Psoas muscle (tissue), 8 donors: ENCODE measurements at places on chromosomes 2 and 18.

DNA sequence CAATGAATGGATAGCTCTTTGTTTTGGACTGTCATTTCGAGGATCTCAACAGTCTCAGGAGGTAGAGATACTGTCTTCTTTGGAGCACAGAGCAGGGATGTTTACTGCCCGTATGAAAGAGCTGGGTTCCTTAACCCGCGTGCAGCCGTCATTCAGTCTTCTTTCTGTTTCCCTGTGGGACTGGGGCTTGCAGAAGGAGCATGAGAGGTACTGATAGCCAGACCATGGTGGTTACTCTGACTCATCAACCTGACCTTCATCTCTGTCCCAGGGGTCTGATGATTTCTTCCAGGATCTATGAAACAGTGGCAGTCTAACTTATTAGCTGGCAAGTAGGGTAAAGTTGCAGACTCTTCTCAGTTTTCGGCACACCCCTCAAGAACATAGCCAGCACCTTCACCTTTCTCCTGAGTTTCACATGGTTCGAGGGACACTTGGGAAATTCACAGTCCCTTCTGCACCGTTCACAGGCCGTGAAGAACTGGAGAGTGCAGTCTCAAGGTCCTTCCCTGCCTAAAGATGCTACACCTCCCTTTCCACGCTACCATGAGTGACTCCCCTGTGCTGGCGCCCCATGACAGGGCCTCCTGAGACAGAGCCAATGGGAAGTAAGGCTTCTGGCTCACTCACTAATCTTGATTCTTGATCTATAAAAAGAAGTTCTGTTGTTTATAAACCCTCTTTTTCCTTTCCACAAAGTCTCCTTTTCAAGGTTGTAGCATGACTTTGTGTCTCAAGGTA lies 226.2 kb downstream of the MC4R start:
- no peak for DNase-seq

DNA sequence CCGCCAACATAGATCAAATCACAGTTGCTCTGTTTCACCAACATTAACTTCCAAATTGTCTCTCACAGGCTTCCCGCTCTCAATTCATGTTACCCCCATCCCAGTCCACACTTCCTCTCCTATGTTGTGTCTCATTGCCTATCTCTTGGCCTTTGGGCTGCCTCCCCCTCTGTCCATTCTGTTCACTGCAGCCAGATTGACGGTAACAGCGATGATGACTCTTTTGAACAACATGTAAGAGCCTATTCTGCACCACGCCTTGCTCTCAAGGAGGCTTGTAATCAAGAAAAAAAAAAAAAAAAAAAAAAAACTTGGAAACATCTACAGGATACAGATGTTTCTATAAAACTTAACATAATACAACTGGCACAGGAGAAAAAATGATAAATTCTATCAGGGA lies 77.3 kb upstream of the RMDN2 start:
- no peak for DNase-seq

DNA sequence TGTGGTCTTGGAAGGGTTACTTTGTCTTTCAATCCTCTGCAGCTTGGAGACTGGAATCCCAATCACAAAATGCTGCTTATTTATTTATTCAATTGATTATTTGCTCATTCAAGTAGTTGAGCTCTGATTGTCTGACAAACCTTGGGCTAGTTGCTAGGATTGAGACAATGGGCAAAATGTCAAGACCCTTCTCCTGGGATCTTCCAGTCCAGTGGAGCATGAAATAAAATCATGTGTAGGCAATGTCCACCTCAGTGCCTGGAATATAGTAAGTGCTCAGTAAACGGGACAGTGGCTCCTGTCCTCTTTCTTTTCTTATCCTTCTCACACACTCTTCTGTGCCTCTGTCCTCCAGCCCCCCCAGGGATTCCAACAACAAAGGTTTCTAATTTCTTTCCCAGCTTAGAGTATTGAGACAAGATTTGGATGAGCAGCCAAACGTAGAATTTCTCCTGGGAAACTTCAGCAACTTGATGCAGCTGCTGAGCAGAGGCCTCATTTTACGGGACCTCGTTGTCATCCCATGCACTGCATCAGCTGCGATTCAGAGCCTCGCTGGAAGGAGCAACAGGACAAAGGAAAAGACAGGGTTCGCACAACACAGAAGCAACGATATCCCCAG lies 545.0 kb downstream of the SOX11 start:
- no peak for DNase-seq

GRCh38 chr2:101704816-101705578 lies 7.5 kb downstream of the MAP4K4 start:
- no peak for DNase-seq

- no peak for DNase-seq
These were observed 24.8 kb upstream of the TFCP2L1 start for GRCh38 chr2:121309801-121310200.

DNA sequence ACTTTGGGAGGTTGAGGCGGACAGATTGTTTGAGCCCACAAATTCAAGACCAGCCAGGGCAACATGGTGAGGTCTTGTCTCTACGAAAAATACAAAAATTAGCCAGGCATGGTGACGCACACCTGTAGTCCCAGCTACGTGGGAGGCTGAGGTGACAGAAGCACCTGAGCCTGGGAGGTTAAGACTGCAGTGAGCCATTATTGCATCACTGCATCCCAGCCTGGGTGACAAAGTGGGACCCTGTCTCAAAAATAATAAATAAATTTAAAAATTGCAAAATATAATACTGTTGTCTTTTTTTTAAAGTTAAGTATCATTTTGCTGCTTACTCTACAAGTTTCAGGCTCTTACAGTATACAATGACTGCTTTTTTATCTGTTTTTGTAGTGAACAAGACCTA lies 4.0 kb upstream of the ANKRD12 start:
- DNase-seq, result no peak

DNA sequence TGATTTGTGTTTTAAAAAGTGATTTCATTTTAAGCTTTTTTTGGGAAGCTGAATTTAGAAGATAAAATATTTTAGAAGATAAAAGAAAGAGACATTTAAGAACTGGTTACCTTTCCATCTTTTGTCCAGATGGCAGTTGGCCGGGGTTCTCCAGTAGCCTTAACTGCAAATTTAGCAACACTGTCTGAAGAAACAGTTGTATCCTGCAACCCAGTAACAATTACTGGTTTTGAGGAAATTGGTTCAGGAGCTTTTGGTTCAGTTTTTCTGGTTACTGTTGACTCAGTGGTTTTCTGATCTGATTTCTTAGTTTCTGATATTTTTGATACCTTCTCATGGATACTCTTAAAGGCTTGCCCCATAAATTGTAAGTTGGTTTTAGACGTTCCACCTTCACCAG lies 49.9 kb downstream of the PLEKHA3 start:
- no peak for DNase-seq

GRCh38 chr2:44542520-44542919 lies 180.8 kb downstream of the CAMKMT start:
- DNase-seq, result no peak

- no peak for DNase-seq
These were observed 505.7 kb upstream of the KLHL29 start for GRCh38 chr2:22879009-22879863.

DNA sequence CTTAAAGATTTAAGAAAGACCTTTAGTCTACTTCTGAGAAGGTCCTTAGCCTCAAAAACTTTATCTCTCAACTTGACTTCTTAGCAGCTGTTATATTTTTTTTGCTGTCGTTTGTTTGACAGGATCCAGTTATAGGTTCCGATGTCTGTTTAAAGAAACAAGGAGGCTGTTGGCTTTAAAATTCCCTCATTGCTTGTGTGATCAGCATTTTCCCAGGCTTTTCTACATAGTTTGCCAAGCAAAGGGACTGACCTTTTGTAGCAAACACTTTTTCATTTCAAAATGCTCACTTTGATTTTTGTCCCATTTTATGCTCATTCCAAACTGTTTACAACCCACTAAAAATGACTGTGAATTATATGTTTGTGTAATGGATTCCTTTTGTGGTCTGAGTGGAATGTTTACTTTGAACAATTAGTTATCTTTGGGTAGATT lies 394.9 kb downstream of the ARHGAP15 start:
- DNase-seq, result no peak

- no peak for DNase-seq
These were observed 17.0 kb upstream of the MPP4 start for GRCh38 chr2:201715459-201715858.

DNA sequence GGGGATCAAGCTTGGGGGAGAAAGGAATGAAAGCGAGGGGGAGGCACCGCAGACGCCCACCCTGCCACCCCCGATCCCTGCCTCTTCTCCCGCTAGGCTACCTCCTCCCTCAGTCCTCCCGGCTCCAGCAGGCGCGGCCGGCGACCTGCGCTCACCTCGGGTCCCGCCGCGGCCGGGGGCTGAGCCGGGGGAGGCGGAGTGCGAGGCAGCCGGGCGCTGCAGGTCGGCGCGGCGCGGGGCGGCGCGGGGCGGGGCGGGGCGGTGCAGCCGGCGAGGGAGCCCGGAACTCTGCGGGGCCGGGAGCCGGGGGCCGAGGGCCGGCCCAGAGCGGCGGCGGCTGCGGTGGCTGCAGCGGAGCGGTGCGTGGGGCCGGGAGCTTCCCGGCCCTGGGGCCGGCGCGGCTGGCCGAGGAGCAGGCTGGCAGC lies 477 bp downstream of the ACVR1 start:
- no peak for DNase-seq

DNA sequence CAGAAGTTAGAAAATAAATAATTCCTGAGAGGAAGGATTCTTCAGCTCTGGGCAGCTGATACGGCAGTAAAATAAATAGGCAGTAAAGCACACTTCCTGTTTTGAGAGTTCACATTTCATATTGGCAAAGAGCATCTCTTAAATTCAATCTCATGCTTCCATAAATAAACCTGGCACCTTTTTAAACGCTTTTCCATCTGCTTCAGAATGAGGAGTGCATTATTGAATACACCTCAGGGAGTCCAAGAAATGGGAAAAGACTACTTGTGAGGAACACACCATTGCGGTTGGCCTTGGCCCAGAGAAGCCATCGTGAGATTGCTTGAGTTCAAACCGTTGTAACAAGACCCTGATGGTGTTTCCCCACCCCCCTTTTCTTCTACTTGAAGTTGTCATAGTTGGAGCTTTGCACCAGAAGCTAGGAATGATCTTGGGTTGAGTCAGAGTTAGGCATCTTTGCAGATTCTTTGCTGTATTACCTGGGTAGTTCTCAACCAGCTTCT lies 123.9 kb downstream of the RDH14 start:
- DNase-seq, result no peak

DNA sequence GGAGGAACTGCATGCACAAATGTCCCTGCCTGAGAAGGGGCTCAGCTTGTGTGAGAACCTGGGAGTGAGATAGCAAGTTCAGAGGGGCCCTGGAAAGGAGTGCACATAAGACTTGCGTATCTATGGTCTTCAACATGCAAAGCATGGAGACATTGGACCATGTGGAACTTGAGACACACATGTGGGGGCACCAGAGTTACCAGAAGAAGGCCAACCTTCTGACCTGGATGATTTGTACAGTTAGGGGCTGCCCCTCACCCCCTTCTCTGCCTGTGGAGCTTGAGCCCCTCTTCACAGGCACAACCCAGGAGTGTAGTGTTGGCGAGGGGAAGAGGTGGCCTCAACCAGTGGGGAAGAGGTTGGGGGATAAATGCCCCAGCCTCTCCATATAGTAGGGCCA lies 165.0 kb upstream of the ARL4C start:
- DNase-seq, result no peak

GRCh38 chr2:7133521-7133920 lies 216.3 kb downstream of the RNF144A start:
- DNase-seq, result no peak

DNA sequence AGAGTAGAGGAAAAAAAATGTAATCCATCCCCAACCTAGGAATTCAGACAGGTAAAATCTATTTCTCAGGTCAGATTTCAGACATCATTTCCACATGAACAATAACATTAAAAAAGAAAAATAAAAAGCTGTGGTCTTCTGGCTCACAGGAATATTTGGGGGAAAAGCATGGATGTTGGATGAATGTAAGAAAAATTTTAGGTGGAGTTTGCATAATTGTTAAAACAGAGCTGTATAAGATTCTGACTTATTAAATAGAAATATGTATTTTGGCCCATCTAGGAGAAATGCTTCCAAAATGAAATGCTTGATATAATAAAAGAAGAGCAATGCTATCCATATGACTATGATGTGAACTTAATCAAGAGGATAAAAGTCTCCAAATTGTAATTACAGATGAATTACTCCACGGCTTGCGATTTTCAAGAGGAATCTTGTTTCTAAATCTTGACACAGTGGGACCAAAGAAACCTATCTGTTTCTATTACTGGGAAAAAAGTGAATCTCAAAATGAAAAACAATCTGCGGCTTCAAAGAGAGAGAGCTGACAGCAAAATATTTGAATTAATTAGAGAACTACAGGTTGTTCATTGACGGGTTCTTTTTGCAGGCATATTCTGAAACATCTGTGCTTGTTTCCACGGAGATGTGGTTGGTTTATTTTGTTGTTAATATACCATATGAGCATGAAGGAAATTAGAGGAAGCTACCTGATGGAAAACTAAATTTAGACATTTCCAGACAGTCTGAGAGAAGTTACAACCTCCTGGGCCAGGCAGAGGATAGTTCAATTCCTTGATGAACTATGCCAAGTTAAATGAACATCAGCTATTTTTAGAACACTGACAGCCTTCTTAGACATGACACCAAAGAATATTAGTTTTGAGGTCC lies 468.7 kb downstream of the PID1 start:
- no peak for DNase-seq

- DNase-seq, result no peak
These were observed 143.8 kb downstream of the HAUS1 start for GRCh38 chr18:46247942-46248341.

DNA sequence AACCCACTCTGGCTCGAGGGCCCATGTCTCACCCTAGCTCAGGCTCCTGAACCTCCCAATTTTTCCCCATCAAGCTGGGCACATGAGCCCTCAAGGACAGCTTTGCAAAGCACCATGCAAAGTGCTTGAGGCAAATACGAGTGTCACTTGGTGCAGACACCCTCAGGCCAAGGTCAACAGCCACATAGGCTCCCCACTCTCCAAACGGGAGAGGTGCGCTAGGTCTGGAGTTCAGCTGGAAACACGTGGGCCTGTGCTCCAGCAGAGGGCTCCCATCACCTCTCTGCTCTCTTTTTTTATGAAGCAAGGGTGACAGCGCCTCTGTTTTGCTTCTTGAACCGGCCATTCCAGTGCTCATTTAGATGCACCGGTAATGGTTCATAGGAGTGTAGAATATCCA lies 11.9 kb upstream of the ARHGAP25 start:
- DNase-seq, result no peak

- no peak for DNase-seq
These were observed 53.0 kb upstream of the CCDC150 start for GRCh38 chr2:196586511-196586991.

DNA sequence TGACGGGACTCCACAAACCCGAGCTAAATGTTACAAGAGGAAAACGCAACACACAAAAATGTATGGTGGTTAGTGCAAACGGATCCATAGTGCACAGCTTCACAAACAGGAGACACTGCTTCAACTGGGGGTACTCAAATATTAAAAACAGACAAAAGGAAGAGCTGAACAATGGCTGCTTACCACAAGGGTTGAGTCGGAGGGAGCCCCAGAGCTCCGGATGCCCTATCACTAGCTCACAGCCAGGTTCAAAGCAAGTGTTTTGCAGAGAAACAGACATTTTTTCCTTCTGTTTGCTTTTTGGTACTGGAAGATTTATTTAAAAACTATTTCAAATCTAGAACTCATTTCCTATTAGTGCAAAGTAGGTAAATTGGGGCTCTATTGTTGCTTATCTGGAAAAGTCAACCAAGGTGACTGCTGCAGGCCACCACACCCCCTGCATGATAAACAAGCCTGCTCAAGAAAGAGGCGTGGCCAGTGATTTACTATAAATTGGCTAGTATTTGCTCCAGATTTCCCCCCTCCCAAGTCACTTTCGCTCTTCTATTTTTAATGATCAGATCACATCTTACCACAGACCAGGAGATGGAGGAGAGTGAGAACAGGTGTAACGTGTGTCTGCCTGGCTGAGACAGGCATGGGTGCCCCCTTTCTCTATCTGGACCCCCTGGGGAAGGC lies 46.5 kb downstream of the ZAP70 start:
- DNase-seq, result no peak
